Lower lobe of right lung (tissue), 2 donors: ENCODE measurements at places on chromosomes 2 and 18. TPM values are rescaled to one million over a fixed set of nuclear protein-coding genes. Genes with fewer than 3 reads are reported as not detected.

- DNase-seq = no peak
Observed at GRCh38 chr2:221999717-222000116, 299.1 kb downstream of the PAX3 start.

- DNase-seq = peak; percentile 84
Observed at GRCh38 chr2:174778085-174778981, 14.1 kb upstream of the CHRNA1 start.

DNA sequence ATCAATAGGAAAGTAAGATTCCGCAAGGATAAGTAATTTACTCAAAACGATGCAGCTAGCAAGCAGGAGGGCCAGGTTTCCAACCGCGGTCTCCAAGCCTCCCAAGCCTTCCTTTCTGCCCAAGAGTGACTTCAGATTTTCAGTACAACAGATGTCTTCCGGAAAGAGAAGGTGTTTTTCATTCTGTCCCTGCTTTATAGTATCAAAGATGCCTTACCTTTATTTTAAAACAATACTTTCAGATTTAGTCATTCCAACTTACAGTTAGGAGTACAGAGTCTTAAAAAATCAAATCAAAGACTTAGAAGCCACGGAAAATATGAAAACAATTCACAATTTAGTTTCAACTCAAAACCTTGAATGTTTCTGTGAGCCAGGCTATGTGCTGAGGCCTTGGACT is 43.6 kb downstream of the CYB5A start:
- no peak for DNase-seq

GRCh38 chr2:84460670-84461069 is 1.6 kb upstream of the SUCLG1 start:
- DNase-seq = no peak

DNA sequence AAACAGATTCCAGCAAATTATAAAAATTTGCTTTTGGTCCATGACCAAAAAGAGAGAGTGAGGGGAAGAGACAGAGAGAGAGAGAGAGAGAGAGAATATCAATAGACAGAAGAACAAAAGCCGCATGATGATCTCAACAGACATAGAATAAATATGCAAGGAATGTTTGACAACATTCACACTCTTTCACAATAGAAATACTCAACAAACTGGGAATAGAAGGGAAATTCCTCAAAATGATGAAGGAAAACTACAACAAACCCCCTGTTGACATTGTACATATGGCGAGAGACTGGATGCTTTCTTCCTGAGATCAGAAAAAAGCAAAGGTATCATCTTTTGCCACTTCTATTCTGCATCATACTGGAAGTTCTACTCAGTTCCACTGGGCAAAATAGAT is 309.7 kb downstream of the RAD51AP2 start:
- no peak for DNase-seq

- DNase-seq = no peak
Observed at GRCh38 chr18:59514203-59514602, 155.1 kb upstream of the LMAN1 start.

- no peak for DNase-seq
Observed at GRCh38 chr2:145801210-145801609, 1281.3 kb upstream of the ZEB2 start.

DNA sequence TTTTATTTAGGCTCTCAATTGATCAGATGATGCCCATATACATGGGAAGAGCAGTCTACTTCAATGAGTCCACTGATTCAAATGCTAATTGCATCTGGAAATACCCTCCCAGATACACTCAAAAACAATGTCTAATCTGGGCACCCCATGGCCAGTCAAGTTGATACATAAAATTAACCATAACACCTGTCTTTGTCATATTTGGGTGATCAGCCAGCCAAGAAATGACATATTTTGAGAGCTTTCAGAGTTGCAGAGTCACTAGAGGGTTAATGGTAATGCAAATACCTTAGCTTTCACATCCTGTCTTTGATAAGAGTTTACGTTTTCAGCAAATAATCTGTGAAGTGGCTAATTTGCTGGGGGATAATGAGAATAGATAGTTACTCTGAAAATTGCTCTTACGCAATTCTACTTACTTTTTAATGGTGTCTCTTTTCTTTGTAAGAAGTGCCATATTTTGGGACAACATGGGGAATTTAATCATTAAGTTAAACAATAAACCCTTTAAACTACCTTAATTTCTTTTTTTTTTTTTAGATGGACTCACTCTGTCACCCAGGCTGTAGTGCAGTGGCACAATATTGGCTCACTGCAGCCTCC is 49.1 kb downstream of the CCDC195 start:
- DNase-seq = no peak

GRCh38 chr2:180539541-180539940 is 440.9 kb upstream of the UBE2E3 start:
- DNase-seq = no peak

- no peak for DNase-seq
Observed at GRCh38 chr2:26653207-26654060, 12.3 kb upstream of the CIB4 start.

- no peak for DNase-seq
Observed at GRCh38 chr2:28030600-28030999, 140.1 kb downstream of the BABAM2 start.

GRCh38 chr2:40144022-40144421 is 307.9 kb downstream of the SLC8A1 start:
- no peak for DNase-seq

DNA sequence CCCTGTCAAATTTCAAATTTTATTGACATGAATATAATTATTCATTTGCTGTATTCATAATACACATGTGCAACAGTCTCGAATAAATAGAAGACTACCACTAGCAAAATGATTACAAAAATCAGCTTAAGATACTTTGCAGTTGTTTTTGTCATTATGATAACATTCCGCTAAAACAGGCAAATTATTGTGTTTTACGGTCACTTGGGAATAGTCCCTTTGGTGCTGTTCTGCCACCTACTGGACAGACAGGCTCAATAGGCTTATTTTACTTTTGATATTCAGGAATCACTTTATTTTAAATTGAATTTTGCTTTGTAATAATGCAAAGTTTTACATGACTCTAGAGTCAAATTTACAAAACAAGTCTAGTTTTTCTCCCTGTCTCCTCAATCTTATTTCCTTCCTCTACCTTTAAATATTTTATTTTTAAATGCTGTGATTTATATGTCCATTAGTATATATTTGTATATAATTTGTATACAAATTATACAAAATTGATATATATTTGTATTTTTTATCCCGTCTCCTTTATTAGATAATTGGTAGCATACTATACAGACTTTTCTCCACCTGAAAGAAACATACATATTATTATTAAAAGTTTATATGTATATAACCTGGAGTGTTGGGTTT is 456.3 kb downstream of the DLGAP1 start:
- no peak for DNase-seq

DNA sequence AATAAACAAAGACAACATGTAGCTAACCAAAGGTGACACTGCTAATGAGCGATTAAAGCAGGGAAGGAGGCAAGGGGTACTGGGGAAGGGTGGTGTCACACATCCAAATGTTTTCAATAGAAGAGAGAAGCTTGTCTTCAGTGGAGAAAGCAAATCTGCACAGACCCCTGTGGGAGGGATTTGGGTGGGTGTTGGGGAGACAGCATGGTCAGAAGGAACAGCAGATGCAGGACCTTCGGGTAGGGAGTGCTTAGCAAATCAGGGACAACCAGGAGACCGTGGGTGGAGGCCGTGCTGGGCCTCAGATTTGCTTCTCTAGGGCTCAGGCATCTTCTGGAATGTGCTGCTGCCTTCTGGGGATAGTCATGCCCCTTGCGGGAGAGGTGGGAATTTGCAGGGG is 185.3 kb upstream of the RAB6C start:
- DNase-seq = no peak

- DNase-seq = no peak
Observed at GRCh38 chr18:24989760-24990593, 362.0 kb downstream of the ZNF521 start.

GRCh38 chr2:34105006-34105767 is 506.1 kb upstream of the FAM98A start:
- DNase-seq = no peak

DNA sequence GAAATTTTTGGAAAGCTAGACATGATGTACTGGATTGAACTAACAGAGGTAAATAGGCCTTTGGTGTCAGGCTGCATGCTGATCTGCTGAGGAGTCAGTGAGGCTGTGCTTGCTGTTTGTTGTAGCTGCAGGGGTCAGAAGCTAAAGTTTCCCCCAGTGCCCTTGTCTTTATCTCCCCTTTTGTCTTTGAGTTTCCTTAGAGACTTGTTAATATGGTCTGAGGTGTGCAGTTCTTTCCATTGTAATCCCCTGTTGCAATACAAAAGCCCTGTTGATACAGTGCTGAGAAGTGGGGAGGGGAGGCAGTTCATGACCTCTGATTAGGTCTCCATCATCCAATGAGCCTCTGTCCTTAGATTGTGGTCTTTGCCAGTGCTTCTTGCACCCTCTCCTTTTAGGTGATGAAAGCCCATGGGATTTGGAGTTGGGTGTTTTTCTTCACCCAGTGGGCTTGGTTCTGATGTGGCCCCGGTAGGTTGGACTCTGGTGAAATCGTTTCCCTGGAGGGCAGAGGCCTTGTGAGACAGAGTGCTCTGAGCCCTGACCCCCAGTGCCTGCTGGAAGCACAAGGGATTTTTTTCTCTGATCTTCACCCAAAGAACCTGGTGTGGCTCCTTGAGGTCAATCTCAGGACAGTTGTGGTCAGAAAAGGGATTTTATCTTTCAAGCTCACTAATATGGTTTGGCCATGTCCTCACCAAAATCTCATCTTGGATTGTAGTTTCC is 163.1 kb downstream of the TMEM18 start:
- no peak for DNase-seq

DNA sequence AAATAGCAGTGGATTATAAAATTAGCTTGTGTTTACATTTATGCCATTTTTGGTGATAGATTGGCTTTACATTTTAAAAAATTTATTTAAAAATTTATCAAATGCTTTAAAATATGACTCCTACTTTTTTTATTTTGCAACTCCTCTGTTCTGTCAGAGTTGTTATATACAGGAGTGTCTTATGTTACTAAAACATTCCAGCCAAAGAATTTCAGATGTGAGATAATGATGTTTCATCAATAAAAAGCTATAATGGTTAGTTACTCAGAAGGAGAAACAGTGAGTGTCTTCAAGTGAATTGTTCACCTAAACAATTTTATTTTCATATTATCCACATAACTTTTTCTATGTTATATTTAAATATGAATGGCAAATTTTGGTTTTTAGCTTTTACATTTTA is 52.7 kb downstream of the GLS start:
- DNase-seq = no peak

GRCh38 chr2:121002597-121002996 is 266.9 kb downstream of the GLI2 start:
- DNase-seq = no peak

GRCh38 chr2:43106559-43107527 is 119.6 kb downstream of the ZFP36L2 start:
- no peak for DNase-seq

DNA sequence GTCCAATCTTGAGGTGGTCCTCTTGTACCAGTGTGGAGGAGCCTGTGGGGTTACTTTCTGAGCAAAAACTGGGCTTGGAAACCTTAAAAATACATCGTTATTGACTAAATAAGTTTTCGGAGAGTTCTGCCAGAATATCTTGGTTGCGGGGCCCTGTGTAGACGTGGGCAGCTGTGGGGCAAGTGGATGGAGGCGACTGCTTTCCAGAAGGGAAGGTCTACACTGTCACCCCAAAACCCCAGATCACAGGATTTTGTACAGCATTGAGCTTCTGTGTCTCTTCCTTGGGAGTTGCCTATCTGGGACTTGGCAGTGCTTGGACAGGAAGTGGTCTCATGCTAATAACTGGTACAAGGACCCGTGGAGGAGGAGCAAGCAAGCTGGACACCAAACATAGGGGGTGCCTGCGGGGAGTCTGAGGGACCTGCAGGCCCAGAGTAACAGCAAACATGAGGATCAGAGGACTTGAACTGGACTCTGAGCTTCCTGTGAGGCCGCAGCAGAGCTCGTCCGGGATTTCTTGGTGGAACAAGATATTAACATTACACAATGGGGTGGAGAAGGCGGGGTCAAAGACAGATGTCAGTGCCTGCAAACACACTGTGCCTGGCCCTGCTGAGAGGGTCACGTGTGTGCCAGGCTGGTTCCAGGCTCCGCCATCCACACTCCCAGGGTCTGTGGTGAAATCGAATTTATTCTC is 48.0 kb upstream of the CTLA4 start:
- DNase-seq = no peak

- no peak for DNase-seq
Observed at GRCh38 chr2:231386446-231386845, 9.1 kb upstream of the B3GNT7 start.

GRCh38 chr18:28189400-28190239 is 12.7 kb upstream of the CDH2 start:
- no peak for DNase-seq

GRCh38 chr2:172095905-172096625 is 6.6 kb downstream of the DLX2 start:
- no peak for DNase-seq

- no peak for DNase-seq
Observed at GRCh38 chr2:238467792-238468191, 41.1 kb downstream of the ASB1 start.

DNA sequence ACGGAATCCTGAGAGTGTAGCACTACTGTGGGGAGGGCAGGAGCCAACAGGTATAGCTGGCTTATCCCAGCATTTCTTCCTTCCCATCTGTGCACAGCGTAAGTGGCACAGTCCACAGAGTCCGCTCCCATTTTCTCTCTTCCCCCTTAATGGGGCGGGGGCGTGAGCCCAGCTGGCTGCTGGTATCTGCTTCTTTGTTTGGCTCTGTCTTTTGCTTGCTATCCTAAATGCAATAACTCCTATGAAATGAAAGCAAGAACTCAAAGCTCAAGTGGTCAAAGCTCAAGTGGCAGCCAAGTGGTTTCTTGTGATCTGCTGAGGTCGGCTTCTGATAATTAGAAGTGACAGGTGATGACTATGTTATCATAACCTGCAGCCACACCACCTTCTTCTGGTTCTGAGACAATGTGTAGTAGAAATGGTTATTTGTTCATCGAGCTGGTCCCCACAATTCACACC is 192.7 kb downstream of the PLCL1 start:
- no peak for DNase-seq

- DNase-seq = peak; percentile 66
Observed at GRCh38 chr18:62716619-62717168, 1.4 kb downstream of the PHLPP1 start.

- DNase-seq = no peak
Observed at GRCh38 chr18:49845629-49846360, 32.5 kb upstream of the ACAA2 start.

DNA sequence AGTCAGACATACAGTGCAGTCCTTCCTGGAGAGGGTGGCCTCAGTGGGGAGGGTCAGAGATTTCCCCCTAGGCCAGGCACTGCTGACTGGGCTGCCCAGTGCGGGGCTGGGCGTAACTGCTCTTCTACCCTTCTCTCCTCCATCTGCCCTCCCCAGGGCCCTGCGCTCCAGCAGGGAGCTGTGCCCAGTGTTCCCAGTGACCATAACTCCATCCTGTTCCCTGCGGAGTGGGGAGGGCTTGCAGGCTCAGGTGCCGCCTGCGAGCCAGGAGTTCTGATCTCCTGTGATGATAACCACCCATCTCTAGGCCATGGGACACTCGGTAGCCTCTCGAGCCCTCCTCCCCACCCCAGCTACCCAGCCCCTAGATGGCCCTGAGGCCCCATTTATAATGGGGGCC is 107.6 kb downstream of the SMAD7 start:
- DNase-seq = peak; percentile 34

Gene TFCP2L1
- total RNA-seq = 19.2 TPM

Gene PDCD1
- total RNA-seq = 1.4 TPM

Gene TMBIM1
- 300 TPM for total RNA-seq

Gene LRP1B
- 0.09 TPM for total RNA-seq

Gene ERMN
- 0.21 TPM for total RNA-seq

Gene FIGN
- 5.8 TPM for total RNA-seq

Gene SRD5A2
- total RNA-seq = 1.2 TPM

Gene VIT
- 4.2 TPM for total RNA-seq
